Nephron progenitor cell (in vitro differentiated cells): ENCODE measurements at places on chromosomes 4 and X.

DNA sequence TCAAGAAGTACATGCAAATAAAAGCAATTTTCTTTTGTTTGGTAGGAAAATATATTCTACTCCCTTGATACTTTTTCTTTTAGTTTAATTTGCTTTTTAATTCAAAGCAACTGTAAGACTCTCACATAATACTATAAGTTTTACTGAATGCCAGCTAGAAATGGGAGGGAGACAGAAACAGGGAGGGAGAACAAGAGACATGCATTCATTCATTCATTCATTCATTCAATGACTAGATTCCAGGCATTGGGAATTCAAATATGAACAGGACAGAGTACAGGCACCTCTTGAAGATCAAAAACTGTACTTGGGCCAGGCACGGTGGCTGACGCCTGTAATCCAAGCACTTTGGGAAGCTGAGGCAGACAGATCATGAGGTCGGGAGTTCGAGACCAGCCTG lies 85.6 kb downstream of the THOC2 start:
- no peak for DNase-seq

DNA sequence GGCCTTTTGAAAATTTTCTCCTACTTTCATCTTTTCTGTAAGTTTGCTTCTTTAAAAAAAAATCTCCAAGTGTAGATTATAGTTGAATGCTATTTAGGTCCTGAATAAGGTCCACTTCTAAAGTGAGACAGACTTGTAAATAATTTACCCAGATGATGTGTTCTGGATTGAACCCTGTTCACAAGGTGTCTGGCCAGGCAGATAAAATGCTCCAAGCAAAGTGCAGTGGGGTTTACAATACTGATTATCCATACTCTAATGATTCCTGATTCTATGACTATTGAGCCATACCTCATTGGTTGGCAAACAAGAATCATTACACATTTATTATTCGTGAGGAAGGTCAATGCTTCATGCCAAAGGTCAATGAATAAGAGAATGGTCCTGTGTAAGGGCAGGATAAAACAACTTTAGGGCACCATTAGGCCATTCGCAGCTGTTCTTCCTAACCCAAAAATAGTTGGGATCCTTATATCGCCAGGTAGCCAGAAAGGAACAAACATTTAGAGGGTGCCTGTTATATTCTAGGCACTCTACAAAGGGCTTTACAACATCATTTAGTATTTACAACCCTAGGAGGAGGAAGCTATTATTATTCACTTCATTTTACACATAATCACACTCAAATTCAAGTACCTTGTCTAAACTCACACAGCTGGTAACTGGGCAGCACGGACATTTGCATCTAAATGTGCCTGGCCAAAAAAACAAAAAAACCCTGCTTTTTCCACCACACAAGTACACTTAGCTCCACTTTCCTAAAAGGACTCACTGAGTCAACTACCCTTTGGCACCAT lies 18.6 kb upstream of the SAT1 start:
- no peak for DNase-seq

GRCh38 chrX:70479922-70480659 lies 35.5 kb downstream of the DLG3 start:
- DNase-seq, result no peak

DNA sequence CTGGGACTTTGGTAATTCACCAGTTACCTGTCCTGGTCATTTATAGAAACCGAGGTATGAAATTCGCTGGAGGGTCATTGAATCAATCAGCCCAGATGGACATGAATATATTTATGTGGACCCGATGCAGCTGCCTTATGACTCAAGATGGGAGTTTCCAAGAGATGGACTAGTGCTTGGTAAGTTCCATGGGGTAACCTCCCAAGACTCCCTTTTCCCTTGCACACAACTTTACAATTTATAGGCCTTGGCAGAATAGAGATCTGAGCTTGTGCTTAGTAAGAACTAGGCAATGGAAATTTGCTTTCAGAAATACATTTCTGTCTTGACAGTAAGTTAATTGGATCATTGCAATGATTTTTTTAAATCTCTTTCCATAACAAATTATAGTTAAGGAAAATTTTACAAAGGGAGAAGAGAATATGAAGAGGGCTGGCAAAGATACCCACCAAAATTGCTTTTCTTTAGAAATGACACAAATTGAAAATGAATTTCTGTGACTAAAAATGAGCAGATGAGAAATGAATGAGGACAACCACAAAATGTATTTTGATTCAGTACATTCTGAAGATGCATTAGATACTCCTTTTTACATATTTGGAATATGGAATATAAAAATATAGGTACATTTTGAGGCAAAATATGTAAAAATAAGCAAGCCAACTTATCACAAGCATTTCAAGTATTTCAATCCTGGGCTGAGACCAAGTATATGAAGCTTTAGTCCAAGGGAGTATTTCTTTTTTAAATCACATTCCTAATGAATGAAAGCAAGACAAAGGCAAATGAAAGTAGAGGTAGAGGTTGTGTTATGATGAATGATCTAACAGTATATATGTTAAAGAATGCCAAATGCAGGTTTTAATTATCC lies 45.9 kb downstream of the PDGFRA start:
- DNase-seq, result no peak

DNA sequence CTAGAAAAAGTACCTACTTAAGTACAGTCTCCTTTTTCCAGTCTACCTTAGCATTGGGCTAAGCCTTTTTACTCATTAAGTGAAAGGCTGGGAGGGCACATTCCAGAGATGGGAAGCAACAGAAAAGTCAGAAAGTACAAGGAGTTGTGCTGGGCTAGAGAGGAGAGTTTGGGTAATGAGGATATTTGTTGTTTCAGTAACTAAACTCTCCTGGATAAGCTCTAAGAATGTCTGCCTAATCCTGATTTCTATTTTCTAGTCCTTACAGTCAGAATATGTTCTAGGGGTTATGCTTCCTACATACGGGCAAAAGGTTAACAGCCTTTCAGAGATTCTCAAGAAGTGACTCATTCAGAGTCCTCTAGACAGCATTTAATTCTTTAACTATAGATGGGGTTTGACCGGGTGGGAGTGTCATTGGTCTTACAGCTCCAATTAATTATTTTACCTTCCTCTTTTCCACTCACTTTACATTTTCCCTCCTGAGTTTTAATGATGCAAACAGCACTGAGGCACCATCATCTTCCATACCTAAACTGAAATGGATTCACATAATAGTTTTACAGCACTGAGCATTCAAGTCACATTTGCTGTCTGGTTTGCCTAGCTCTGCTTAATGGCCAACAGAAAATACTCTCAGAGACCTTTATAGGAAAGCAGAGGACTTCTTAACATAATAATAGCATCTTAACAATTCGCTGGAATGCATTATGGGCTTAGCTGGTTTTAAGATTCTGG lies 42.9 kb downstream of the USP26 start:
- no peak for DNase-seq

DNA sequence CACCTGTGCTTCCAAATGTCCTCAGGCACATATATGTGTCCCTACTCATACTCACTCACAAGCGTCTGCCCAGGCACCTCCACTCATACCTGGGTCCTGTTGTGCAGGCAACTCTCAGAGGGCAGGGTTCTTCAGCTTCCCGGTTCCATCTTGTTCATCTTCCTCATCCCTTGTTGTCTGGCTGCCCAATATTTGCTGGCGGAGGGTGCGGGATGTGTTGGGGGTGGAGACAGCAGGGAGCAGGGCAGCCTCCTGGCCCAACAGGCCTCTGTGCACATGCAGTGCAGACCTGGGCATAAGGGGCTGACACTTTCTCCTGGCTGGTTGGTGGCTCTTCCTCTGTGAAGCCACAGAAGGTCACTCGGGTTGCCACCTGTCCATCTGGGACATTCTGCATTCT lies 32.1 kb downstream of the NBDY start:
- DNase-seq, result no peak

- no peak for DNase-seq
Measured at GRCh38 chr4:112775801-112776200, 138.9 kb downstream of the LARP7 start.

DNA sequence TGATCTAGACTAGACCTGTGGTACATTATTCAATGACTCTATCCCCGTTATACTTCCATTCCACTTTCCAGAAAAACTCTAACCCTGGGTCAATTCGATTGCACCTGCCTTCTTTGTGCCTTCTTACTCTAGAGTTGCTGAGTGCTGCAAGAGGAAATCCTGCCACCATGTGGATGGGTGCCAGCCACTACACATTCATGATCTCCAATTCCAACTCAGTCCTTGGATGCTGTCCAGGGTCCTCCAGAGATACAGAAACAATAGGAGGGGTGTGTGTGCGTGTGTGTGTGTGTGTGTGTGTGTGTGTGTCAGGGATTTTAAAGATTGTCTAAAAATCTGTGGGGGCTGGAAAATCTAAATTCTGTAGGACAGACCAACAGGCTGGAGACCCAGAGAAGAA lies 42.9 kb upstream of the INTS6L start:
- DNase-seq, result peak; percentile 35

- no peak for DNase-seq
Measured at GRCh38 chr4:172826346-172826745, 342.3 kb upstream of the GALNT7 start.

DNA sequence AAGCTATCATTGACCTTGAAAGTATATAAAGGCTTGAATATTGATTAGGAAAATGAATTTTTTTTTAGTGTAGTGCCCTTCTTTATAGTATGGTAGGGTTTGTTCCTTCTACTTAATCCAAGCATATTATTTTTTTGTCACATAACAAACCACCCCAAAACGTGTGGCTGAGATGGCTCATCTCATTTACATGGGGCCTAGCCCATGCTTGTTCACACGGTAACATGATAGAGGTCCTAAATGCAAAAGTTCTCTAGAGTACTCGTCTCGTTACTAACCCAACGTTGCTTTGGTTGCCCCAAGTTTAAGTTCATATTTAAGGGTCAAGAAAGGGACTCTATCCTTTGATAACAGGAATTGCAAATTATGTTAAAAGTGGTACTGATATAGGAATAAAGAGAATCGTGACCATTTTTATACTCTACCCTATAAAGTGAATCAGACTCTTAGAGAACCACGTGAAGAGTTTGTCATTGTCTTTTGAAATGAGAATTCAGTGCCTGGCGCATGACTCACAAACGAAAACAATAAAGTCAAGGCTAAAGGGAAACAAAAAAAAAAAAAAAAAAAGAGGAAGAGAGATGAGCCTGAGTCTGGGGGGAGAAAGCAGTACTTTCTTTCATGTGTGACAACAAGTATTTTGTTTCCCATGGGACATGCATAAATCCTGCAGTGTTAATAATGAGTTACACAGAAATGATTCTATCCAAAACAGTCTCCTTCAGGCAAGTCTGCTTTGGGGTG lies 402.8 kb upstream of the NWD2 start:
- DNase-seq, result no peak

DNA sequence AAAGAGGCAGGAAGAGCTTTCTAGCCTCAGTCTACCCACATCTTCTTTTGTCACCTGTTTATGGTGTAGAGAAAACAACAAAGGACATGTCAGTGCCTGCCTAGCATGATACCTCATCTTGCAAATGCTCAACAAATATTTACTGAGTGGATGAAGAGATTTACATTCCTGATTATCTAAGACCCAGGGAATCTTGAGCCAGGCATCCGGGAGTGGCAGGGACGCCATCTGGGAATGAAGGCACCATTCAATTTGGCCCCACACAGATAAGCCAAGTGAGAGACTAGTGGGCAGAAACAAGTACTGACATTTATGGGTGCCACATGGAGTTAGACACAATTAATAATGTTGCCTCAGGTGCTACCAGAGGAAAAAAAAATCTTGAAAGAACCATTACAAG lies 36.8 kb upstream of the CASK start:
- DNase-seq, result no peak

DNA sequence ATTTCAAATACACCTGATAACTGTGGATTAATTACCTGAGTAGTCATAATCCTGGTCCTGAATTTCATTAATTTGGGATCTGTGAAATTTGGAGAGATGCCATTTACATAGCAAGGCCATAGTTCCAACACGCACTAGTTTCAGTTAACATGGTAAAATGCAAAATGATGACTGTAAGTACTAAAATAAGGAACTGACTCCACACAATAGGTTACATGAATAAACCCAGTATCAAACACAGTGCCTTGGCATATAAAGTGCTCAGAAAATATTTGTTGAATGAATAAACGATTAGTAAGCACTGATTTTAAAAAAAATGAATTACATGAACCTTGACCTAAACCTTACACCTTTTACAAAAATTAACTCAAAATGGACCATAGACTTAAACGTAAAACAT lies 9.0 kb downstream of the FBXO8 start:
- DNase-seq, result no peak

GRCh38 chr4:14196131-14196530 lies 568.6 kb upstream of the BOD1L1 start:
- peak; percentile 85 for DNase-seq

GRCh38 chr4:88757067-88757466 lies 59.4 kb upstream of the NAP1L5 start:
- DNase-seq, result no peak

DNA sequence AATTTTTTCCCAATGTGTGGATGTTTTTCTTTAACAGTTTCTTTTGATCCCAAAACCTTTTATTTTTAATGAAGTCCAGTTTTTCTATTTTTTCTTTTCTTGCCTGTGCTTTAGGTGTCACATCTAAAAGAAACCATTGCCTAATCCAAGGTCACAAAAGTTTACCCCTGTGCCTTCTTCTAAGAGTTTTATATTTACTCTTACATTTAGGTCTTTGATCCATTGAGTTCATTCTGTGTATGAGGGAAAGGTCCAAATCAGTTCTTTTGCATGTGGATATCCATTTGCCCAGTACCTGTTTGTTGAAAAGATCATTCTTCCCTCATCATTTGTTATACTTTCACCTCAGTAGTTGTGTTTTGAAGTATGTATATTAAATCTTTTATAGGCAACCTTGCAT lies 13.0 kb downstream of the LRP2BP start:
- no peak for DNase-seq

DNA sequence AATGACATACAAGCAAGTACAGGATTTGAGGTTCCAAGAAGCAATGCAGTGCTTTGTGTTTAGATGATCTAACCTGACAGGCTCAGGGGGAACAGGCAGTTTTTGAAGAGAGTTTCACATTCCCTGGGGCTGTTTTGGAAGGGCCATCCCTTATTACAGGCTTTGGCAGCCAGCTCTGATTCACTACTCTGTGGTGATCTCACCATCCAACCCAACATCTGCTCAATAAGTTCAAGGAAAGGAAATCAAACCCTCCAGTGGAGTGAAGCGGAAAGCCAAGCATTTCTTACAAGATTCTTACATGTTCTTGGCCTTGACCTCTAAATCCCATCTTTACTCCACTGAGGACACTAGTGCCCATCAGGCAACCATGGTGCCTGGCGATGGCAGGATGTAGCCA lies 7.5 kb downstream of the IDS start:
- no peak for DNase-seq

- DNase-seq, result no peak
Measured at GRCh38 chr4:151034829-151035228, 19.7 kb upstream of the LRBA start.
